ENCODE measurements at places on chromosomes 5 and 9. TPM values are rescaled to one million over a fixed set of nuclear protein-coding genes. Genes with fewer than 3 reads are reported as not detected.

Gene EEIG1
- total RNA-seq = 14.3 TPM

Gene GARNL3
- total RNA-seq = 0.89 TPM

Gene SCGB3A2
- not detected for total RNA-seq

Gene RORB
- total RNA-seq = 0.05 TPM

Gene IRX4
- not detected for total RNA-seq

DNA sequence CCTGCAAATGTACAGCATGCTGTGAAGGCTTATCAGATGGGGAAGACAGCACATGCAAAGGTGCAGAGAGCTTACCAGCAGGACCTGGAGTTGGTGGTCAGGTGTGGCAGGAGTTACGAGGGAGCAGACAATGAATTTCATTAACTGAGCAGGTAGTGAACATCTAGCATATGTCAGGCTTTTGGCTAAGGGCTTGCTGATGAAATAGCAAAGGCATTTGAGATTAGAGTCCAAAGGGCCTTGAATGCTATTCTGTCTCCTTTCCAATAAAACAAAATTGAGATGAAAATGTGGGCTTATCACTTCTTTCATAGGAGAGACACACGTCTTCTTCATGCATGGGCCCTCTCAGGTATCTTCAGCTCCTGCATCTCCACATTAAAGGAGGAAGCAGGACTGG, 36.6 kb upstream of the PPARGC1B start:
- no peak overlapping the region for H3K4me3 ChIP-seq
- no peaks in the 10 kb centered on the region for H3K27me3 ChIP-seq
- no peak overlapping the region for H3K27ac ChIP-seq
- no peaks in the 10 kb centered on the region for H3K36me3 ChIP-seq

DNA sequence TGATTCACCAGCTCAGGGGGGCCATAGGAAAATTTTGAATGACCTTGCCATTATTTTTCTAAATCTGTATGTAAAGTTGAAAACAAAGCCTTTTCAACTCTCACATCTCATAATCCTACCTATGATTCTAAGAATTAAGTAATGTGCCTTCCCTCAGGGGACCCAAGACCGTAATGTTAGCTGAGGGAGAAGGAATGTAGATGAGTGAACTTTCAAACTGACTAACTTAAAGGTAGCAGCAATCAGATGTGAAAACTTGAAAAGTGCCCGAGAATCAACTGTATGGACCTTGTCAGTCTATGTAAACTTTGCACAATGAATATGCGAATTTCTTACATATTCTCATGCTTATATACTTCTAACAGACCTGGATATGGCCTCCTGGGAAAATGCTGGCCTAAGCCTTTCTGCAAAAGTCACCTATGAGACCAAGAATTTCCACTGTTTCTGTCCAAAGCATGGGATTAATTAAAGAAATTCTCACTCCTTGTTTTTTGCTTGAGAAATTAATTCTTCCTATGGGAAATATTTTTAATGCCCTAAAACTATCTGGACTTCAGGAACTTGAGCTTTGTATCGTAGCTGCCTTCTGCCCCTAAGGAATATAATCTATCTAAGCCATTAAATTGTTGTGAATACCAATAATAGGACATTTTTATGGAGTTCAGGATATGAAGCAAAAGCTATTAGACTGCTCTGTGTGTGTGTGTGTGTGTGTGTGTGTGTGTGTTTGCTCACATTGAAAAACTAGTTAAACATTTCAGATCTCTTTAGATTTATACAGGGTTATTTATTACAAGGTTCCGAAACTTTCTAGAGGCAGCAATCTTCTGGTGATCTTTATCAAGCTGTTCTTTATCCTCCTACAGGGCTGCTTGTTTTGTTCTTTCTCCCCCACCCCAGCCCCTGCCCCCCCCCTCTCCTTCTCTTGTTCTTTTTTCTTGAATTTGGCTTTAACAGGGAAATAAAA, 169.1 kb upstream of the CLINT1 start:
- H3K27ac ChIP-seq = no peak overlapping the region
- H3K27me3 ChIP-seq = no peaks in the 10 kb centered on the region
- no peak for DNase-seq

DNA sequence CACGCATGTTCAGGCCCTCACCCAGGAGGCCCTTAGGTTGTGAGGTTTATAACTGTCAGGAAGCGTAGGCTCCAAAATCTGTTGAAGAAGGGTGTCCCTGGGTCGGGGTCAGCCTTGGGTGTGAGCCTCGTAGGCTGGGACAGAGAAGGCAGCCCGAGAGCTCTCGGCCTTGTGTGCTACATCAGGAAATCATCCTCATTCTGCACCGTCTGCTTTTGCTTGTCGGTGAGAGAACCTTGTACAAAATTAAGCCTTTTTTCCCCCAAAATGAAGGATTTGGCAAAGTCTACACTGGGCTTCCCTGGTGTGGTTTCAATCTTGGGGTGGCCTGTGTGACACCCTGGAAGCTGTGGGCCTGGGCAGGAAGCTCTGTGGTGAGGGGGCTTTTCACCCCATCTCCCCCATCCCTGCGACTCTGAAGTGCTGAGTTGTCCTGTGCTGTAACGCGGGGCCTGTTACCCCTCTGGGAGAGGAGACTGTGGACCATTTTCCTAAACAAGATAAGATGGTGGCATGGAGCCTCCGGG, 55.3 kb downstream of the AHRR start:
- no peaks in the 10 kb centered on the region for H3K4me1 ChIP-seq
- no peak overlapping the region for H3K4me3 ChIP-seq
- H3K27me3 ChIP-seq = no peaks in the 10 kb centered on the region
- no peak overlapping the region for H3K27ac ChIP-seq
- no peaks in the 10 kb centered on the region for H3K36me3 ChIP-seq

DNA sequence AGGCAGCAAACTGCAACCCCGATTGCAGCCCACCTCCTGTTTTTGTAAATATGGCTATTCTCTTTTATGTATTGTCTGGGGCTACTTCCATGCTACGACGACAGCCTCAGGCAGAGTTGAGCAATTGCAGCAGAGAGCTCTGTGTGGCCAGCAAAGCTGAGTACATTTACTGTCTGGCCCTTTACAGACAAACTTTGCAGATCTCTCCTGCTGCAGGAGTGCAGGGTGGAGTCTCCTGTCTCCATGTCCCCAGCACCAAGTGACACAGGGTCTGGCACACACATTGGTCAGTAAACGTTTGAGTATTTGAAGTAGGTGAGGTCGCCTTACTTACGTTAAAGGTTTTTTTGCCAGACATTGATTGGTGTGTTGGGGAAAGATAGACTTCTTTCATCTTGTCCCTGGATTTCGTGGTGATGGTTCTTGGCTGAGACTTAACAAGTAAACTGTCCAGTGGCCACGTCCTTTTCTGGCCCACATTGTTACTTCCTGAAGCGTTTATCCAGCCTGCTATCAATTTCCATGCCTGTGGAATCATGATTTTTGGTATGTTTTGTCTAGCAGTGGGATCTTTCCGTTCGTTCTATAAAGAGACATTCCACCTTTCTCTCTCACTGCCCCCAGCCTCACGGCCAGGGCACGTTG, 27.2 kb downstream of the PRRC2B start:
- no peaks in the 10 kb centered on the region for H3K36me3 ChIP-seq
- H3K4me3 ChIP-seq = no peak overlapping the region
- H3K27me3 ChIP-seq = no peaks in the 10 kb centered on the region
- DNase-seq = no peak
- peak overlapping the region; percentile 15 for H3K27ac ChIP-seq

DNA sequence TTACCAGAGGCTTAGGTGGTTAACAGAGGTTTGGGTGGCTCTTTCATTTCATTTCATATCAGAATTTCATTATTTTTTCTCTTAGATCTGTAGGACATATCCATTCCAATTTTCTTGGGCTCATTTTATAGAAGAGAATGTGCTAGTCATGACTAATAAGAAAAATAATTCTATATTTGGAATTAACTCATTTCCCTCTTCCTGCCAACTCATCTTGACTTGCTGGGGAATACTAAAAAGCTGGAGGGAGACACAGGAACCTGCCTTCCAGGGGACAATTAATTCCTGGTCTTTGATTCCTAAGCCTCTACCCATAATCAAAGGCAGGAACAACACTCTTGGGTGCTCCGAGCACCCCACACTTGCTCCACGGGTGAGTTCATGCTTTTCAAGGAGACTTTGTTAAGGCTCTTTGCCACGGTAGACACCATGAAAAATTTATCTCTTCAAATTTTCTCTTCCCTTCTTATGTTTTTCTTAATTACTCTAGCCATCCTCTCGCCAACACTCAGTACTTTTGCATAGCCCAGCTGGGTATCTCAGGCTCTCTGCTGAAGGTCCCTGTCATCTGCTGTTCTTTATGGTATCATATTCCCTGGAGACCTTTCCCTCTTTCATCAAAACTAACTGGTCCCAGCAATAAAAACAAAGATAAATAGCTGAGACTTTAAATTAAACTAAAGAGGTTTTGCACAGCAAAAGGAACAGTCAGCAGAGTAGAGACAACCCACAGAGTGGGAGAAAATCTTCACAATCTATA, 273.9 kb downstream of the NPR3 start:
- no peaks in the 10 kb centered on the region for H3K4me1 ChIP-seq
- H3K4me3 ChIP-seq = no peak overlapping the region
- no peaks in the 10 kb centered on the region for H3K27me3 ChIP-seq

- H3K4me3 ChIP-seq = no peak overlapping the region
- H3K36me3 ChIP-seq = no peaks in the 10 kb centered on the region
- peaks cover 44% of the 10 kb centered on the region for H3K4me1 ChIP-seq
- no peaks in the 10 kb centered on the region for H3K27me3 ChIP-seq
- no peak for DNase-seq
Observed at GRCh38 chr5:68251804-68252522, 36.4 kb downstream of the PIK3R1 start.

GRCh38 chr5:119286511-119287488, 69.0 kb upstream of the TNFAIP8 start:
- H3K4me1 ChIP-seq = no peaks in the 10 kb centered on the region
- no peak for DNase-seq
- H3K27ac ChIP-seq = no peak overlapping the region
- no peak overlapping the region for H3K4me3 ChIP-seq
- no peaks in the 10 kb centered on the region for H3K36me3 ChIP-seq
- H3K27me3 ChIP-seq = no peaks in the 10 kb centered on the region
